Adrenal gland (tissue), 19 donors: ENCODE measurements at places on chromosomes 16 and 17. TPM values are rescaled to one million over a fixed set of nuclear protein-coding genes. Genes with fewer than 3 reads are reported as not detected.

DNA sequence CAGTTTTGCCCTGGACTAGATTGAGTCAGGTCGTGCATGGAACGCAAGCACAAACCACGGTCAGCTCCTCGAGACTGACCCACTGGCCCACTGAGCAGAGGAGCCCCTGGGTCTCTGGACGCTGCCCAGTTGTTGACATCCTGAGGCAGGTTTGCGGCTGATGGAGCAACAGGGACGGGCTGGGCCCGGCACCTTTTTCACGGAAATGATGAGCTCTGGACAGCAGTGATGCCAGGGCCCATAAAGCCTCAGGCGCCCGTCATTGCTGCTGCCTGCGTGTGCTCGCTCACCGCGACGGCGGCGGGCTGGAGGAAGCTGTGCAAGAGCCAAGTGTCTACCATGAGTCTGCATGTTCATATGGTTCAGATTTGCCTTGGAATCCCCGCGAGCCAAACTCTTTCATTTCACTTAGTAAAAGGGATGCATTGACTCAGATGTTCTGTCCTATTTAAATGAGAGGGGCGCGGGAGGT lies 30.8 kb upstream of the CRISPLD2 start:
- no peaks in the 10 kb centered on the region for H3K4me1 ChIP-seq
- no peak overlapping the region for H3K4me3 ChIP-seq
- no peak for DNase-seq
- no peaks in the 10 kb centered on the region for H3K27me3 ChIP-seq
- H3K27ac ChIP-seq = no peak overlapping the region
- H3K36me3 ChIP-seq = no peaks in the 10 kb centered on the region

- no peaks in the 10 kb centered on the region for H3K4me1 ChIP-seq
- no peak overlapping the region for H3K4me3 ChIP-seq
- H3K27ac ChIP-seq = no peak overlapping the region
- DNase-seq = no peak
- H3K36me3 ChIP-seq = no peaks in the 10 kb centered on the region
Observed at GRCh38 chr17:31307640-31308039, 6.2 kb downstream of the EVI2B start.

- peaks cover 12% of the 10 kb centered on the region for H3K4me1 ChIP-seq
- H3K36me3 ChIP-seq = no peaks in the 10 kb centered on the region
- H3K27me3 ChIP-seq = no peaks in the 10 kb centered on the region
- no peak overlapping the region for H3K27ac ChIP-seq
Observed at GRCh38 chr17:38914741-38915638, 10.4 kb upstream of the LASP1NB start.

DNA sequence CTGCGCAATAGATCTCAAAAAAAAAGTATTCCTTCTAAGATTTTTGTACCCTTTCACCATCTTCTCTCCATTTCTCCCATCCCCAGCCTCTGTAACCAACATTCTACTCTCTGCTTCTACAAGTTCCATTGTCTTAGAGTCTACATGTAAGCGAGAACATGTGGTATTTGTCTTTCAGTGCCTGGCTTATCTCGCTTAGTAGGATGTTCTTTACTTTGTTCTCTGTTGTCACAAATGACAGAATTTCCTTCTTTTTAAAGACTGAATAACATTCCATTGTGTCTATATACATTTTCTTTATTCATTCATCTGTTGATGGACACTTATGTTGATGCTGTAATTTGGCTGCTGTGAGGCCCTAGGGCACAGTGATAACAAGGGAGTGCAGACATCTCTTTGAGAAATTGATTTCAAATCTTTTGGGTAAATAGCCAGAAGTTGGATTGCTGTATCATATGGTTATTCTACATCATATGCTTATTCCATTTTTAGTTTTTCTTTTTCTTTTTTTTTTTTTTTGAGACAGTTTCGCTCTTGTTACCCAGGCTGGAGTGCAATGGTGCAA lies 37.7 kb upstream of the MYH10 start:
- DNase-seq = no peak
- H3K36me3 ChIP-seq = no peaks in the 10 kb centered on the region
- no peaks in the 10 kb centered on the region for H3K27me3 ChIP-seq
- no peak overlapping the region for H3K27ac ChIP-seq
- no peak overlapping the region for H3K4me3 ChIP-seq

DNA sequence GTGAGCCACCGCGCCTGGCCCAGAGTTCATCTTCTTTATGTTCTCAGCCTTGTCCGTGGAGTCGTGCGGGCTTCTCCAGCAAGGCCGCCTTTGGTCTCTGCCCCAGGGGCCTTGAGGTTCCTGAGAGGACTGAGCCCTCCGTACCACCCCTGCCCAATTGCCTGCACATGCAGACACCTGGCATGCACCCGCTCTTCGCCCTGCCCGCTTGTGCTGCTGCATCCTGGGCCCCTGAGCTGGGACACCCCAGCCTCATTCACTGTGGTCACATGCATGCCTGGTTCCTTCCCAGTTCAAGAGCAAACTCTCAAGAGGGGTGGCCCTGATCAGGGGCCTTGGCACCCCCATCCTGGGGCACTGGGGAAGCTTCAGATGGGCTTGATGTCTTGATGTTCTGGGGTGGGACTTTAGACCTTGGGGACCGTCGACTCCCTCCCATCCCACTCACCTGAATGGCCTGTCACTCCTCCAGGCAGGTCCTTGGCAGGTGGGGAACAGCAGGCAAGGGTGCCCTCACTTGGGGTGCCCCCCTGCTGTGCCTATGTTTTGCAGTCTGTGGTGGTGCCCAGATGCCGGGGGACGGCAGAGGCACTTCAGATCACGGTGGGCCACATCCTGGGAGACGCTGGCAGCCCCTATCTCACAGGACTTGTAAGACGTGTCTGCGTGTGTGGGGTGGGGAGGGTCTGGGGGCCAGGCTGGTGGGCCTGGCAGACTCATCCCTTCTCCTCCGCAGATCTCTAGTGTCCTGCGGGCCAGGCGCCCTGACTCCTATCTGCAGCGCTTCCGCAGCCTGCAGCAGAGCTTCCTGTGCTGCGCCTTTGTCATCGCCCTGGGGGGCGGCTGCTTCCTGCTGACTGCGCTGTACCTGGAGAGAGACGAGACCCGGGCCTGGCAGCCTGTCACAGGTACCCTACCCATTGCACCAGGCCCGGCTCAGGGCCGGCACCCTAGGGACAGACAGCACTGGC lies 12.7 kb upstream of the SPNS2 start:
- H3K27me3 ChIP-seq = no peaks in the 10 kb centered on the region
- no peak overlapping the region for H3K27ac ChIP-seq
- no peak overlapping the region for H3K4me3 ChIP-seq
- H3K4me1 ChIP-seq = no peaks in the 10 kb centered on the region
- H3K36me3 ChIP-seq = no peaks in the 10 kb centered on the region

- no peak overlapping the region for H3K27ac ChIP-seq
- no peak overlapping the region for H3K4me3 ChIP-seq
- H3K27me3 ChIP-seq = no peaks in the 10 kb centered on the region
- H3K36me3 ChIP-seq = no peaks in the 10 kb centered on the region
- H3K4me1 ChIP-seq = no peaks in the 10 kb centered on the region
Observed at GRCh38 chr17:82112914-82113311, 14.9 kb upstream of the FASN start.

DNA sequence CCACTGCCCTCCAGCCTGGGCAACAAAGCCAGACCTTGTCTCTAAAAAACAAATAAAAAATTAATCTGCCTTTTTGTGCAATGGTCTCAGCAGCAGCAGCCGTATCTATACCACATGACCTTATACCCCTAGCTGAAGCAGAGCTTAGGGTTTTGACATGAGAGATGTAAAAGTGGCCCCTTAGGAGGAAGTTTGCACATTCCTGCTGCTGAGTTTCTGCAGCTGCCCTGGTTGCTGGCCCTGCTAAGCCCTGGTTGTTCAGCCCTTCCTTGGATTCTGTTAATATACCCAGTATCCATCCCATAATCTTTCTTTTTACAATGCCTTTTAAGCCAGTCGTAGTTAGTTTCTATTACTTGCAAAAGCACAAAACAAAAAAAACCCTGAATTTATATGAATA lies 33.0 kb upstream of the PRKCB start:
- H3K4me1 ChIP-seq = no peaks in the 10 kb centered on the region
- no peaks in the 10 kb centered on the region for H3K36me3 ChIP-seq
- no peak for DNase-seq
- no peak overlapping the region for H3K4me3 ChIP-seq

- H3K27ac ChIP-seq = no peak overlapping the region
- H3K4me3 ChIP-seq = no peak overlapping the region
- H3K27me3 ChIP-seq = peaks cover 21% of the 10 kb centered on the region
- H3K4me1 ChIP-seq = no peaks in the 10 kb centered on the region
- DNase-seq = no peak
Observed at GRCh38 chr17:77527409-77527808, 386.6 kb downstream of the SEC14L1 start.

Gene GAST
- polyA plus RNA-seq = not detected

Gene LAT
- 1.8 TPM for polyA plus RNA-seq

Gene TMEM114
- polyA plus RNA-seq = 1.1 TPM

Gene GP1BA
- polyA plus RNA-seq = not detected

Gene ATP5PD
- 826 TPM for polyA plus RNA-seq

Gene HOXB13
- polyA plus RNA-seq = not detected

Gene PRR29
- polyA plus RNA-seq = 0.71 TPM

Gene NPTX1
- 68.2 TPM for polyA plus RNA-seq
